ENCODE measurements at places on chromosomes 16 and 17.

DNA sequence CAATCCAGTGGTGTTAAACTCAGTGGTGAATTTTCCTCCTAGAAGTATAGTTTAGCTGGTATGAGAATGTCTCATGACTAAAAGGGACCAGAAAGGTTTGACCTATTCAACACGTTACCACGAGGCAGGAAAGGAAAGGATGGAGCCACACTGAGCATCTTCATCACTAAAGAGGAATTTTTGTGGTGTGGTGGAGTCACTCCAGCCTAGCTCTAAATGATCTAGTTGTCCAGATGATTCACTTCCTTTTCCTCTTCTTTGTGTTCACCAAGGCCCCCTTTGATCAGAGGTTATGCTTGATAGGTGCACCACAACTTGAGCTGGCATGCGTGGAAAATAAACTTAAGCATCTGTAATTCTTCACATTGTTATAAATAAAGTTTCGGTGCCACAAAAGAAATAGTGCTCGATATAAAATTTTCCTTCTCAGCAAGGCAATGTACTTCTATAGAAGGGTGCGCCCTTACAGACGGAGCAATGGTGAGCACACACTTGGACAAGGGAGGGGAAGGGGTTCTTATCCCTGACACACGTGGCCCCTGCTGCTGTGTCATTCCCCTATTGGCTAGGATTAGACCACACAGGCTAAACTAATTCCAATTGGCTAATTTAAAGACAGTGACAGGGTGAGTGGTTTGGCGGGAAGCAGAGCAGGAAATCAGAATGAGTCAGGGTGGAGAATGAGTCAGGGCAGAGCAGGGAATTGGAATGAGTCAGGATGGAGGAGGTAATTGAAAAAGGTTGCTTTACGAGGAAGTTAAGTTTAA is 254.6 kb downstream of the HS3ST3A1 start:
- DNase-seq = no peak

DNA sequence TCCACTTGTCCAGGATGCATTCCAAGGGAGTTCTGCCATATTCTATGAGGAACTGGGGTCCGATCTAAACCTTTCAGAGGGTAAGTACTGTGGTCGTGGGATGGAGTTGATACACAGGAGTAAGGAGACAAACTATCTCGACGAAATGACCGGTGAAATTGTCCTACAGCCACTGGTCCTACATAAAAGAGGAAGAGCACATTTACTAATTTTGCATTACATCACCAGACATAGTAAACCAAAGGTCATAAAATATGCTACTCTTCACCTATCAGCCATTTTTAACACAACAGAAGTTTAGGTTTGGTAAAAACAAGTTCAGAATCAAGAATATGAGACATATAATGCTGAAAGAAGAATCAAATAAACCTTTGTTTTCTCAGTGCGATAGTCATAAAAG is 8.1 kb downstream of the HSF5 start:
- DNase-seq = no peak

DNA sequence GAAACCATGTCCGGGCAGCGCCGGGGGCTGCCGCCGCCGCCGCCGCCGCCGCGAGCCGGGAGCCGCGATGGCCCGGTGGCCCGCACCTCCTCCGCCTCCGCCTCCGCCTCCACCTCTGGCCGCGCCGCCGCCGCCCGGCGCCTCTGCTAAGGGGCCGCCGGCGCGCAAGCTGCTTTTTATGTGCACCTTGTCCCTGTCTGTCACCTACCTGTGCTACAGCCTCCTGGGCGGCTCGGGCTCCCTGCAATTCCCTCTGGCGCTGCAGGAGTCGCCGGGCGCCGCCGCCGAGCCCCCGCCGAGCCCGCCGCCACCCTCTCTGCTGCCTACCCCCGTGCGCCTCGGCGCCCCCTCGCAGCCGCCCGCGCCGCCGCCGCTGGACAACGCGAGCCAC is 587 bp downstream of the HS3ST4 start:
- peak; percentile 36 for DNase-seq

GRCh38 chr16:31458073-31458843 is 1.0 kb upstream of the ARMC5 start:
- peak; percentile 65 for DNase-seq

Data from GM13976 (cell line).